ELF-1 (cell line): ENCODE measurements at places on chromosomes 5 and 9.

- DNase-seq: no peak
Observed at GRCh38 chr5:53011233-53011632, 22.1 kb downstream of the ITGA2 start.

DNA sequence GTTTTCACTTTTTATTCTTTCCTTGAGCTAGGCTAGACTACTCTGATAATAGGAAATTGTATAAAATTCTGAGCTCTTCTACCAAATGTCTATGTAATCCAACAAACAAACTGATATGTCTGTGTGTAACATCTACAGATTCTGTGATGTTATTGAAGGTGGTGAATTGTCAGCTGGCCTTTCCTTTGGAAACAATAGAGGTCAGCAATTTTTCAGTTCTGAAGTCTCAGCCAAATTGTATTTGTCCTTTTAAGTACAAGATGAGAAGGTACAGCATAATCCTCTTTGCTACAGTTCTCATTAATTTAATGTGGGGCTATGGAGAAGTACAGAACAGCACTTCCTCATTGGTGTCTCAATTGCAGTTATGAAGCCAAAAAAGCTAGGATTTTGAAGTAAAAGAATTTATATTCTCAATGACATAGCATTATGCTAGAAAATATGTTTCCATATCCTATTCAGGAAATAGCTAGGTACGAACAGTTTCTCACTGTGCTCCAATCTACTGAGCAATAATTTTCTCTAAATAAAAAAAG is 198.0 kb downstream of the HINT1 start:
- no peak for DNase-seq

DNA sequence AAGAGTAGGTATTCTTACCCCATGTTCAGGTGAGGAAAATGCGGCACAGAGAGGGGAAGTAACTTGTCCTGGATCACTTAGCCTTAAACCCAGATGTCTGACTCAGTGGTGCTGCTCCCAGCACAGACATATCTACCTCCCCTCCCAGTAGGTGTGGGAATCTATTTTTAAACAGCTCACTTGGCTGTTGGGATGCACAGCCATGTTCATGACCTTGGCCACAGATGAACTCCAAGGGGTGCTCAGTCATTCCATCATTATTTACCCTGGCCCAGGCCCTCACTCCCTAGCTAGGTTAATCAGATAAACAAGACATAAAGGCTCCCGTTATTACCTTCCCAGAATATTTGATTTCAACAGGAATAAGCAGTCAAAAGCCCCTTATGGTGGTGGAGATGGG is 88.4 kb upstream of the IQGAP2 start:
- DNase-seq: no peak

DNA sequence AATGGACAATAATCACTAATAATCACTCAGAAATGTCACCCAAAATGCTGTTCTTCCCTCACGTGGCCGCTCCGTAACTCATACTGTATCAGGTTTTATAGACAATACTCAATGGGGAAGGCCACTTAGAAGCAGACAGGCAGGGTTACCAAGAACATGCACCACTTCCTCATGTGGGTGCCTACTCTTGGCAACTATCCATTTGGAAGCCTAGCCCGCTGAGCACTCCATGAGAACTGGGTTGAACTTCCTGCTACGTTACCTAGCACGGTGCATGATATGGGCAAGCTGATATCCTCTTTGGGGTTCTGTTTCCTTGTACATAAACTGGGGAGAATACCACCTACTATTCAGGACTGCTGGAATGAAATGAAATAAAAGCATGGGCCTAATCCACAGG is 14.3 kb downstream of the DAP start:
- no peak for DNase-seq

DNA sequence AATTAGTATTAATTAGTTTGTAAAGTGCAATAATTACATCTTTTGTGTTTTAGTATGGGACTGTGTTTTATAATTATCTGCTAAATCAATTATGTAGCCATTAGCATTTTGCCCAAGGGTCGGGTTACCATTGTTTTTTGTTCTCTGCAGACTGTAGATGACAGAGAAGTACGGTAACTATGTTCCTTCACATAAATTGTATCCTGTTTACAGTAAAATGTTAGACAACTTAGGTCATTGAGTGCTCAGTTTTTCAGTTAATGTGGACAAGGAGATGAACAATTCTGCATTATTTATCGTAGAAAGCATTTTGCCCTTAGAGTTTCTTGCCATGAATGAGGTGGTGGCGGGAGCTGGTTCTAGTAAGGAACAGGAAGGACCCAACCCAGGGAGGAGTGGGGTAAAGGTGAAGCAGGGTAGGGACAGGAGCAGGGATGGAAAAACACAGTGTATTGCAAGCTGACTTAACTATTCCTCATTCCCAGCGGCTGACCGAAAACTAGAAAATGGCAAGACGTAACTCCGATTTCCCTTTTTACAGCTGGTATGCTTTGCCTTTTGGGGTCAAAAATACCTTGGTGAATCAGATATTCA is 243.7 kb upstream of the SLC24A2 start:
- no peak for DNase-seq

DNA sequence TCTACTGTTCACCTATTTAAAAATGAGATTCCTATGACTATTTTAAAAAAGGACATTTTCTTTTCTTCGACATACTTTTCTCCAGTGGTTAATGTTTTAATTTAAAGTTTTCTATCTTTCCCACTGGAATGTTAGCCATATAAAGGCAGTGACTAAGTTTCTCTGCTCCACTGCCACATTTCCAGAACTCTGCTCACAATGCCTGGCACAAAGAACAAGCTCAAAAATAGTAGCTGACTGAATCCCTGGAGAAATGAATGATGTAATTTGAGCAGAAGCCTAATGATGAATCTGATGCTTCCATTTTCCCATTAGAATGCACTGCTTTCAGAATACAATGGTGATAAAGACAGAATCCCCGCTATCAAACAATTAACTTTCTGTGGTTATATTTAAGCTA is 817.8 kb downstream of the MTRR start:
- DNase-seq: no peak

DNA sequence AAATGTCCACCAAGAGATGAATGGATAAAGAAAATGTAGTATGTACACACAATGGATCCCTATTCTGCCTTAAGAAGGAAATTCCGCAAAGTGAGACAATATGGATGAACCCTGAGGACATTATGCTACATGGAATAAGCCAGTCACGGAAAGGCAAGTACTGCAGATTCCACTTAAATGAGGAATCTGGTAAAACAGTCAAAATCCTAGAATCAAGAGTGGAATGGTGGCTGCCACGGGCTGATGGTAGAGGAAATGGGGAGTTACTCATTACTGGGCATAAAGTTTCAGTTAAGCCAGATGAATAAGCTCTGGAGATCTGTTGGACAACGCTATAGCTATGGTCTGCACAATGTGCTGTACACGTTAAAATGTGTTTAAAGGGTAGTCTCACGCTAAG is 47.2 kb downstream of the STK10 start:
- no peak for DNase-seq

GRCh38 chr5:177355868-177356168 is 1.9 kb upstream of the RGS14 start:
- no peak for DNase-seq

GRCh38 chr9:6098431-6098830 is 83.0 kb upstream of the RANBP6 start:
- DNase-seq: no peak
